ENCODE measurements at places on chromosomes 16 and 17.

DNA sequence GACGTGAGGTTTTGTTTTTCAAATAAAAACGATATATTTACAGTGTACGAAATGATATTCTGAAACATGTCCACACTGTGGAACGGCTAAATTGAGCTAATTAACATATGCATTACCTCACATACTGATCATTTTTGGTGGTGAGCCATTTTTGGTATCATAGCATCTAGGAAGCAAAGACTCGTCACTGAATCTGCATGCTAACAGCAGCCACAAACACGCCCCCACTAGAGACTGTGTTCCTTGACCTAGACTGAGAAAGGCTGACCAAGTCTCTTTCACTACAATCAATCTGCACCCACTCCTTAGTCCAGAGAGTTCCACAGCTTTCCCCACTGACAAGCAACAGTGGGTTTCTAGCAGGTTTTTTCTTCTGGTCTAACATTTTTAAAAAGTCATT is 29.5 kb downstream of the NPLOC4 start:
- DNase-seq, result no peak

- DNase-seq, result peak; percentile 76
These were observed 506 bp downstream of the CAMKK1 start for GRCh38 chr17:3892095-3892998.

GRCh38 chr17:74516561-74517328 is 14.5 kb downstream of the CD300LB start:
- no peak for DNase-seq

DNA sequence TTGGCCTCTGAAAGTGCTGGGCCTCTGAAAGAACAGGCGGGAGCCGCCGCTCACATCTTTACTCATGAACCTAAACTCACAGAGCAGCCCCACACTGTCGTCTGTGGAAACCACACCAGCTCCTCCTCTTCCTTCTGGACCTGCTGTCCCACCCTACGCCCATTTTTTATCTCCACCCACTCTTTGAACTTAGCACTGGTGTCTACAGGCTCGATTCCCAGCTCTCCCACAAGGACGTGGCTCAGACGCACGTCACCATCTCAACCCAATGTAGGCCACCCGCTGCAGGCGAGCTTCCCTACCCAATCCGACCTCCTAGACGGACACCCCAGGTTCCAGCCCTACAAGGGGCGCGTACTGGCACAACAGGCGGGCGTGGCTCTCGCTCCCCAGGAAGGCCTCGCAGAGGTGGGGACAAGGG is 62.2 kb downstream of the NXN start:
- DNase-seq, result no peak

DNA sequence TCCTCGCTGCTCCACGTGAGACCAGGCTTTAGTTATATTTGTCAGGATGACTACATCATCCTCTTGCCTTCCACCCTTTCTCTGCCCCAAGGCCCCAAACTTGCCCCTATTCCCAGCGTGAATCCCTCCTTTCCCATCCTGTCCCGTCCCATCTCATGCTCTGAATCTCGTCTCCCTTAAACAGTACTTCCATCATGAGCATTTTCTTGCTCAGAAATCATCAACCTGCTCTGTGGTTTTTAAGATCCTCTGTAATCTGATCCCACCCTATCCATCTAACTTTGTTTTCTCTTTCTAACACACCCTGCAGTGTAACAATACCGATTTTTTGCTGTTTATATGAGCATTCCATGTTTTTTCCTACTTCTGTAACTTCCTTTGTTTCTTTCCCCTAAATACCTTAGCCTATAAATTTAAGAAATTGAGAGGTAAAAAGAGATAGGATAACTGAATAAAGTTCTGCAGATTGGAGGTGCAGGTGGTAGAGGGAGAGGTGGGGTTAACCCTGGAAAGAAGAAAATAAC is 39.7 kb downstream of the MRTFB start:
- DNase-seq, result no peak

- DNase-seq, result no peak
These were observed 798.1 kb downstream of the KCNJ18 start for GRCh38 chr17:22490399-22490798.

DNA sequence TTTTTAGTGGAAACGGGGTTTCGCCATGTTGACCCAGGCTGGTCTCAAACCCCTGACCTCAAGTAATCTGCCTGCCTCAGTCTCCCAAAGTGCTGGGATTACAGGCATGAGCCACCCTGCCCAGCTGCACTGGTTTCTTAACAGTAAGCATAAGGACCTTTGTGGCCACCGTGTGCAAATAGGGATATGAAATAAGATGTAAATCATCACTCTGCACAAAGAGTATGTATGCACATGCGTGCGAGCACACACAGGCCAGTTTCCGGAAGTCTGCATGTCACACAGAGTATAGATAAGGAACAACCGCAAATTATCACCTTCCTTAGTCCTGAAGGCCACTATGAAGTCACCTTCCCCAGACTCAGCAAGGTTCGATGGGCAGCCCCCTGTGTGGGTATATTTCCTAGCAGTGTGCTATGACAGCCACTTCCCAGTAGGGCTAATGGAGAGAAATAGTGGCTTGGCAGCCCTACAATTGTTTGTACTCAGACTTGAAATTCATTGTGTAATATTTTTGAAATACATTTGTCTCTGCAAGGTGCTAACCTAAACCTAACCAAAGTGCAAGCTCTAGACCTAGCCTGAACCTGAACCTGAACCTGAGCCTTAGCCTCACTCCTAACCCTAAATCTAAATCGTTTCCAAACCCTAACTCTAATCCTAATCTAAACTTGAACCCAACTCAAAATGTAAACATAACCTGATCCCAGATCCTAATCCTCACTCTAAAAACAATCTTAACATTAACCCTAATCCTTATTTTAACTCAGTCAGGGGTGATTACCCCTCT is 48.4 kb upstream of the SKAP1 start:
- peak; percentile 74 for DNase-seq

DNA sequence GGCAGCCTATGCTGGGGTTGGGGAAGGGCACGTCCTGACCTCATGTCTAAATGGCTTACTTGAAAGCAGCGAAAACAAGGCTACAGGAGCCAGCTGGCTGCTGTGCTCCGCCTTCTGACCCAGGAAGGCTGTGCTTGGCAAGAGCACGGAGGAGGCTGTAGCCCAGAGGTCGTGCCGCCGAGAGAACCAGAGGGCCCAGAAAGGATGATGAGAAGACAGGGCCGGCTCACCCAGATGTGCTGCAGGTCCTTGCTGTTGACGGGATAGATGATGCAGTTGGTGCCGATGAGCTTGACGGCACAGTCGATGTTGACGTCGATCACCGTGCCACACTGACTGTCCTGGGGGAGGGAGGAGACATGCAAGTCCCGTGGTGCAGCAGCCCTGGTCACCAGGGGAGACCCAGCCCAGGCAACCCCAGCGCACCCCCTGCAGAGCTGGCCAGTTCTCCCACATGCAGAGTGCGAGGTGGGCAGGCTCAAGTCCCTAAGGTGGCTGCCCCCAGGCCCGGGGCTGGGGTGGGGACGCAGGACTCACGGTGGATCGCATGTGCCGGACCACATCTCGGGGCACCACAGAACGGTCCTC is 20.7 kb downstream of the SPHK1 start:
- DNase-seq, result no peak

DNA sequence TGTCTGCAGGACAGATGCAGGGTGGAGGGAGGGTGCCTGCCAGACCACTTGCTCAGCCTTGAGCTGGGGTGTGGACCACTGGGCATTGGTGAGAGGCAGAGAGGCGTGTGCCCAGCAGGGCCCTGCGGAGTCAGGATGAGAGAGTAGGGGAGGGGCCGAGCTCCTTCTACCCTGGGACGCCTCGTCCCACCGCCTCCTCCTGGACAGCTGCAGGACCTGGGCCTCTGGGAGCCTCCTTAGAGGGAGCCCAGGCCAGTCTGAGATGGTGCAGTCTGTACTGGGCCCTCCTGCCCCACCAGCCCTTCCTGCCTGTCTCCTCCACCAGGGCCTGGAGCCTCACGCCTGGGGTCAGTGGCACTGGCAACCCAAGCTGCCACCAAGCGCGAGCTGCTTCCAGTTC is 35.9 kb upstream of the ACSF3 start:
- DNase-seq, result no peak

DNA sequence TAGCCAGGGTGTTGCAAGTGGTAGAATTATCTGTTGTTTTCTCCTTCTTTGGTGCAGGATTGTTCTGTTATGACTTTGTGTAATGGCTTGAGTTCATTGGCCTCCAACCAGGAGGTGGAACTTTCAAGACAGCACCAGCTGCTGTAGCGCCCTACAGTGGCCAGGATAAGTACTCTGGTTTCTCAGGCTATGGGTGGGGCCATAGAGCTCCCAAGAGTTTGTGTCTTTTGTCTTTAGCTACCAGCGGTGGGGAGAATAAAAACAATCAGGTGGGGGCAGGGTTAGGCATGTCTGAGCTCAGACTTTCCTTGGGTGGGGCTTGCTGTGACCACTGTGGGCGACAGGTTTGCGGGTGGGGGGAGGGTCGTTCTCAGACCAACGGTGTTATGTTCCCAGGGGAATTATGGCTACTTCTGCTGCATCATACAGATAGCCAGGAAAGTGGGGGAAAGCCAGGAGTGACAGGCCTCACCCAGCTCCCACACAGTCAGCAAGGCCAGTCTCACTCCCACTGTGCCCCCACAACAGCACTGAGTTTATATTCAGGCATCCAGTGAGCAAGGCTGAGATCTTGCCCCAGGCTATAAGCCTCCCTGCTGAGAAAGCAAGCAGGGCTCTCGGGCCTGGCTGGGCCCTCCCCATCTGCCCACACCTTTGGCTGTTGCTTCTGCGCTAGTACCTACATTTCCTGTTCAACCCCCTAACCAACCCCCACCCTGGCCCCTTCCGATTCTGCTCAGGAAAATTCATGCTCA is 15.4 kb downstream of the ABCA10 start:
- DNase-seq, result no peak

DNA sequence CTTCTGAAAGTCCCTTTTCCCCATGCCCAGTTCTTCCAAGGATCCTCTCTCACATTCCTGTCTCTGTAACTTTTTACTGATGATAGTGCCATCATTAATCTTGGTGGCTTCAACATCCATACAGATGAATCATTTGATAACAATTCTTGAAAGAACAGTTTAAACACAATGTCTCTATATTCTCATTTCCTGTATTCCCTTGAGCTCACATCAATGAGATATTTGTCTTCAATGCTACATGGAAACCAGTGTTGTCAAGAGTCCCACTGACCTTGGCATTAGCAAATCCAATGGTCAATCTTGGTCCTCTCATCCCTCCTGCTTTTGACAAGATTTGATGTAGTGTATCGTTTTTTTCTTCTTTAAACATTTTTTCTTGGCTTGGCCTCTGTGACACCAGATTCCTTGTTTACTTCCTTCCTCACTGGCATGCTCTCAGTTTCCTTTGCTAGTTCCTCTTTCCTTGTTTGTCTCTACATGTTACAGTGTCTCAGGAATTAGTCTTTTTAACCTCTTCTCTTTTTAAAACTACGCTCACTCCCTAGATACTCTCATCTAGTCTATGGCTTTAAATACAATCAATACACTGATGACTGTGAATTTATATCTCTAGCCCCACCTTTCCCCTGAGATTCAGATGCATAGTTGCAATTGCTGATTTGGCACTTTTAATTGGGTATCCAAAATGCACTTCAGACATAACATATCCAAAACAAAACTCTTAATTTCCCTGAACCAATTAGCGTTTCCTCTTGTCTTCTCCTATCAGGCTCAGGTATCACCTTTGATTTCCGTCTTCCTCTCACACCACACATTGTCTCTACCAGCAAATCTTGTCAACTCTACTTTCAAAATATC is 134.0 kb downstream of the MYO1D start:
- no peak for DNase-seq

DNA sequence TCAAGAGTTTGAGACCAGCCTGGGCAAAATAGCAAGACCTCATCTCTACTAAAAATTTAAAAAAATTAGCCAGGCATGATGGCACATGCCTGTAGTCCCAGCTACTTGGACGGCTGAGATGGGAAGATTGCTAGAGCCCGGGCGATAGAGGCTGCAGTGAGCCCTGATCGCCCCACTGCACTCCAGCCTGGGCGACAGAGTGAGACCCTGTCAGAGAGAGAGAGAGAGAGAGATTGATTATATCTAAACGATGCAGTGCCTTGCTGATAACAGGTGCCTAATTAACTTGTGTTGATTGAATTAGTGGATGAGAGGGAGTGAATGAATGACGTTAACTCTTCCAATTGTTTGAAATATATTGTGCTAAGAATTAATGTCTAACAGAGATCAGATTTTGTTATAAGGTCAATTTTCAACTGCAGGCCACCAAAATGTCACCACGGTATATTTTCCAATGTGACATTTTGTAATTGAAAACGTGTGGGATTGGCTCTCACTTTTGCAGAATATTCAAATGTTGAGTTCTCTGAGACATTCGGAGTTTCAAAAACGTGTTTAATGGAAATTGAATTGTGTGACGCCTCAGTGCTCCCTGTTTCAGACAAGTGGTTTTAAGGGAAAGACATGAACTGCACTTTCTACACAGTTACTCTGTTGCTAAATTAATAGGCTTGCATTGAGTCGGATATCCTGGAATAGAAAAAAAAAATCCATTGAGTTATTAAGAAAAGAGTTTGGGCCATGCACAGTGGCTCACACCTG is 53.6 kb downstream of the ABAT start:
- DNase-seq, result no peak

DNA sequence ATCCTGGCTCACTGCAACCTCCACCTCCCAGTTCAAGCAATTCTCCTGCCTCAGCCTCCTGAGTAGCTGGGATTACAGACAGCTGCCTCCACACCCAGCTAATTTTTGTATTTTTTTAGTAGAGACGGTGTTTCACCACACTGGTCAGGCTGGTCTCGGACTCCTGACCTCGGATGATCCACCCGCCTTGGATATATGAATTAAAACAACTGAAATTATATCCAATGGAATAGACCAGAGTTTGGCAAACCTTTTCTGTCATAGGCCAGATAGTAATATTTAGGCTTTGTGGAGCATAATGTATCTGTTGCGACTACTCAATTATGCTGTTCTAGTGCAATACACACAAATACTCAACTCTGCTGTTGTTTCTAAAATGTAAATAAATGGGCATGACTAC is 93.8 kb upstream of the NACA2 start:
- DNase-seq, result no peak

- DNase-seq, result peak; percentile 26
These were observed 534.1 kb downstream of the GRIN2A start for GRCh38 chr16:9647981-9648701.

GRCh38 chr16:57137043-57137442 is 44.7 kb downstream of the CPNE2 start:
- DNase-seq, result no peak

GRCh38 chr16:81831722-81832126 is 52.6 kb downstream of the PLCG2 start:
- DNase-seq, result peak; percentile 69

DNA sequence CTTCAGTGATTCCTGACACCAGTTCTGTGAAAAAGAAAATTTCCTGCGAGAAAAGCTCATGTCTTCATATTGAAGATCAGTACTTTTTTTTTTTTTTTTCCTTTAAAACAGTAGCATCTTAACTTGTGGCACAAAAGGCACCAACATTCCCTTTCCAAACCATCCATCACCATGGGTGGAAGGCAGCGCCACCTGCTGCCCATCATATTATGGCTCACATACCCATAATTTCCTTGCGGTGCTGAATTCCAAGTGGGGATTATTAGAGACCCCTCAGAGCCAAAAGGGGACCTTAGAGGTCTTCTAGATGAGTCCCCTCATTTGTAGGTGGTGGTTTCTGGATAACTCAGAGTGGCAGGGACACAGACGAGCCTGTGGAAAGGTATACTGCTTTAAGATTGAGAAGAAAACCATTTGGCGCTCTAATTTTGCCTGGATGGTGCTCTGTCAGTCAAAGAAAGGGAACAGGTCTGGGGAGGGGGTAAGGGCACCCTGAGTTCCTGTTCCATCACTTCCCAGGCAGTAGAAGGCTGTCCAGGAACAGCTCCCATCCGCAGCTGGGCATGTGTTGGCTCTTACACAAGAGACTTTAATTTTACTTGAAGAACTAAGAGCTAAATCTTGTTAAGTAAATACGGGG is 7.9 kb upstream of the SOST start:
- no peak for DNase-seq

GRCh38 chr16:12801511-12802042 is 2.1 kb downstream of the CPPED1 start:
- DNase-seq, result peak; percentile 53

Data from GM20000 (cell line).